ENCODE measurements at places on chromosomes 16 and 17. TPM values are rescaled to one million over a fixed set of nuclear protein-coding genes. Genes with fewer than 3 reads are reported as not detected.

The MT1M gene
- total RNA-seq, result 11.8 TPM

The SPATA32 gene
- not detected for total RNA-seq

The CSH2 gene
- total RNA-seq, result not detected

DNA sequence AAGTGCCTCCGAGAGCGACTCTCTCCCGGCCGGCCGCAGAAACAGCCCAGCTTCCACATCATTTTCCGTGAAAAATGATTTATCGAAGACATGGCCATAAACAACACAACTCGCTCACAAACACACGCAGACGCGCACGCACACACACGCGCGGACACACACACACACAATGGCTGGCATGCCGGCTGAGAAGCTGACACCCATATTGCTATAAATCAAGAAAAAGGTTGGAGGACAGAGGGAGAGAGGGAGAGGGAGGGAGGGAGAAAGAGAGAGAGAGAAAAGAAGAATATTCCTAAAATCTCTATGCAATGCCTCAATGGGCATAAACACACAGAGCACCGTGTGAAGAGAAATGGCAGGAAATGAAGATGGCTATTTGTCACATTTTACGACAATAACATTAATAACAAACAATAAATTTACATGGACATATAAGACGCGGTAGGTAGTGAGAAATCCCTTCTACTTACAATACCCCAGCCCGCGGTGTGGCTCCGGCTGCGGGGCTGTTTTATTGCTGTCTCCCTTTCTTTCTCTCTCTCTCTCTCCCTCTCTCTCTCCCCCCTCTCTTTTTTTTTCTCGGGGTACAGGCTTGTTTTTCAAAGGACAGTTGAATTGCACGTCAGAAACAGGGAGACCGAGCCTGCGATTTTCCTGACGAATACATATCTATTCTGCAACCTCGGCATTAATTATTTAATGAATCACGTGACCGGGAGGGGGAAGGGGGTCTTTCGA, 9.5 kb downstream of the HOXB4 start:
- H3K4me1 ChIP-seq, result no peaks in the 10 kb centered on the region
- no peak for DNase-seq
- no peak overlapping the region for H3K4me3 ChIP-seq
- H3K27ac ChIP-seq, result no peak overlapping the region
- H3K36me3 ChIP-seq, result no peaks in the 10 kb centered on the region

GRCh38 chr17:7987112-7987893, 15.1 kb upstream of the GUCY2D start:
- no peaks in the 10 kb centered on the region for H3K27me3 ChIP-seq
- no peak overlapping the region for H3K27ac ChIP-seq
- no peaks in the 10 kb centered on the region for H3K36me3 ChIP-seq
- H3K4me1 ChIP-seq, result no peaks in the 10 kb centered on the region

- peaks cover 3% of the 10 kb centered on the region for H3K36me3 ChIP-seq
- no peak overlapping the region for H3K27ac ChIP-seq
- H3K4me1 ChIP-seq, result no peaks in the 10 kb centered on the region
- no peak overlapping the region for H3K4me3 ChIP-seq
These were observed 113.3 kb downstream of the VPS53 start for GRCh38 chr17:601244-601925.

DNA sequence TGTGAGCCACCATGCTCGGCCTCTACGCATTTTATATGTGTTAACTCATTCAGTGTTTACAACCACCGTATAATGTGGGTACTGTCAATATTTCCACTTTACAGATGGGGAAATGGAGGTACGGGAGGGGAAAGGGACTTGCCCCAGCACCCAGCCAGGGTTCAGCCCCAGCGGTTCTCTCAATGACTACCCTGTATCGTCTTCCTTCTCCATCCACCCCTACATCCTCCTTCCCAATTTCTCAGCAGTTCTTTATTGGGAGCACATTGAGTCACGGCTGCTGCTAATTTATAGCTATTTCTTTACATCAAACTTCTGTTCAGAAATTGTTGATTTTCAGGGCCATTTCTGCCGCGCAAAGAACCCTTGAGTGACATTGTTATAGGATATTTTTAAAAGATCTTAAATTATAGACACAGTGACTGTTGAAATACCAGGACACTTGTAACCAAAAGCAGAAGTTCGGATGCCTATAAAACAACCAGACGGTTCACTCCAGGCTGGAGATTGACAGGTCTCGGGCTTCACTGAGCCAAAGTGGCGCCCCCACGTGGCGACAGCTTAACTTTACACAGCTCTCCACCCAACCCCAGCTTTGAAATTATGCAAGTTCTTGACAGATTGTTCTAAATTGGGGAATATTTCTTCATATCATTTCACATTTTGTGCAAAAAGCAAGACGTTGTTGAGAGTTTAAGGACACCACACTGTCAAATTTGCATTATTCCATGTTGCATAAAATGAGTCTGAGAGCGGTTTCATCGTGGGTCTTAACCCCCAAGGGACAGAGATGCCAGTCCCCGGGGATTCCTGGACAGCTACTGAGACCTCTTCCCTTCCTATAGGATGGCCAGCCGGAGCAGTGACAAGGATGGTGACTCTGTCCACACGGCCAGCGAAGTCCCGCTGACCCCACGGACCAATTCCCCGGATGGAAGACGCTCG, 11.8 kb downstream of the SYT17 start:
- no peaks in the 10 kb centered on the region for H3K36me3 ChIP-seq
- peak; percentile 85 for DNase-seq
- no peaks in the 10 kb centered on the region for H3K27me3 ChIP-seq
- no peaks in the 10 kb centered on the region for H3K4me1 ChIP-seq

DNA sequence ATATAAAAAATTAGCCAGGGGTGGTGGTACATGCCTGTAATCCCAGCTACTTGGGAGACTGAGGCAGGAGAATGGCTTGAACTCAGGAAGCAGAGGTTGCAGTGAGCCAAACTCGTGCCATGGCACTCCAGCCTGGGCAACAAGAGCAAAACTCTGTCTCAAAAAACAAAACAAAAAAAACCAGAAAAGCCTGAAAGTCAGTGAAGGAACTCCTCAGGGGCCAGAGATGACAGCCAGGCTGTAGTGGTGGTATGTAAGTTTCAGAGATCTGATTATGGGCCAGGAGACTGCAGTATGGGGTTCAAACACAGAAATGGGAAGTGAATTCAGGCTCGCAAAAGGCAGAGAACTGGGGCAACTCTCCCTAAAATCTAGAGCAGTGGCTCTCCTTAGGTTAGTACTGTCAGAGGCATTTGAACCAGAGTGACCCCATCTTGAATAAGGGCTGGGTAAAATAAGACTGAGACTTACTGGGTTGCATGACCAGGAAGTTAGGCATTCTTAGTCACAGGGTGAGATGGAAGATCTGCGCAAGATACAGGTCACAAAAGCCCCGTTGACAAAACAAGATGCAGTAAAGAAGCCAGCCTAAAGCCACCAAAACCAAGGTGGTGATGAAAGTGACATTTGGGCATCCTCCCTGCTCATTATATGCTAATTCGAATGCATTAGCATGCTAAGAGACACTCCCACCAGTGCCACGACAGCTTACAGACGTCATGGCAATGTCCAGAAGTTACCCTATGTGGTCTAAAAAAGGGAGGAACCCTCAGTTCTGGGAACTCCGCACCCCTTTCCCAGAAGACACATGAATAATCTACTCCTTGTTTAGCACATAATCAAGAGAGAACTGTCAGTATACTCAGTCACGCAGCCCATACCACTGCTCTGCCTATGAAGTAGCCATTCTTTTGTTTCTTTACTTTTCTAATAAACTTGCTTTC, 120.2 kb upstream of the XYLT1 start:
- no peak overlapping the region for H3K4me3 ChIP-seq
- no peaks in the 10 kb centered on the region for H3K36me3 ChIP-seq
- no peaks in the 10 kb centered on the region for H3K27me3 ChIP-seq
- DNase-seq, result no peak
- no peaks in the 10 kb centered on the region for H3K4me1 ChIP-seq

DNA sequence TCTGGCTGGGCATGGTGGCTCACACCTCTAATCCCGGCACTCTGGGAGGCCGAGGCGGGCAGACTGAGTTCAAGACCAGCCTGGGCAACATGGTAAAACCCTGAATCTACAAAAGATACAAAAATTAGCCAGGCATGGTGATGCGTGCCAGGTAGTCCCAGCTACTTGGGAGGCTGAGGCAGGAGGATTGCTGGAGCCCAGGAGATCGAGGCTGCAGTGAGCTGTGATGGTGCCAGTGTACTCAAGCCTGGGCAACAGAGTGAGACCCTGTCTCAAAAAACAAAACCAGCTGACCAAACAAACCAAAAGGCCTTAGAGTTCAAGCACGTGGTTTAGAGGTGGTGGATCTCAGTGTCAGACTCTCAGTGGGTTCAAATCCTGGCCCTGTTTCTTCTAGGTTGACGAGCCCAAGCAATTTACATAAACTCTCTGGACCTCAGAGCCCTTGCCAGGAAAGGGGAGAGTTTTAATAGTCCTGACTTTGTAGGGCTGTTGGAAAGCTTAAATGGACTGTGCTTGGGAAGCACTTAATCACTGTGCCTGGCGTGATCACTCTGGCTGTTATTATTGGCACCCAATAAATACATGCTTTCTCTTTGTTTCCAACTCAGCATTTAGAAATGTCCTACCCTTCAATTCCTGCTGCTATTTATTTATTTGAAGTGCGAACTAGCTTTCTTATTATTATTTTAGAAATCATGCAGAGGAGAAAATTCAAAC, 44.7 kb downstream of the ABCC1 start:
- H3K4me1 ChIP-seq, result no peaks in the 10 kb centered on the region
- H3K27me3 ChIP-seq, result no peaks in the 10 kb centered on the region
- DNase-seq, result no peak

- no peaks in the 10 kb centered on the region for H3K4me1 ChIP-seq
- H3K27me3 ChIP-seq, result no peaks in the 10 kb centered on the region
- no peak overlapping the region for H3K27ac ChIP-seq
- DNase-seq, result no peak
- no peaks in the 10 kb centered on the region for H3K36me3 ChIP-seq
- H3K4me3 ChIP-seq, result no peak overlapping the region
These were observed 61.6 kb downstream of the MRTFB start for GRCh38 chr16:14132696-14133048.

DNA sequence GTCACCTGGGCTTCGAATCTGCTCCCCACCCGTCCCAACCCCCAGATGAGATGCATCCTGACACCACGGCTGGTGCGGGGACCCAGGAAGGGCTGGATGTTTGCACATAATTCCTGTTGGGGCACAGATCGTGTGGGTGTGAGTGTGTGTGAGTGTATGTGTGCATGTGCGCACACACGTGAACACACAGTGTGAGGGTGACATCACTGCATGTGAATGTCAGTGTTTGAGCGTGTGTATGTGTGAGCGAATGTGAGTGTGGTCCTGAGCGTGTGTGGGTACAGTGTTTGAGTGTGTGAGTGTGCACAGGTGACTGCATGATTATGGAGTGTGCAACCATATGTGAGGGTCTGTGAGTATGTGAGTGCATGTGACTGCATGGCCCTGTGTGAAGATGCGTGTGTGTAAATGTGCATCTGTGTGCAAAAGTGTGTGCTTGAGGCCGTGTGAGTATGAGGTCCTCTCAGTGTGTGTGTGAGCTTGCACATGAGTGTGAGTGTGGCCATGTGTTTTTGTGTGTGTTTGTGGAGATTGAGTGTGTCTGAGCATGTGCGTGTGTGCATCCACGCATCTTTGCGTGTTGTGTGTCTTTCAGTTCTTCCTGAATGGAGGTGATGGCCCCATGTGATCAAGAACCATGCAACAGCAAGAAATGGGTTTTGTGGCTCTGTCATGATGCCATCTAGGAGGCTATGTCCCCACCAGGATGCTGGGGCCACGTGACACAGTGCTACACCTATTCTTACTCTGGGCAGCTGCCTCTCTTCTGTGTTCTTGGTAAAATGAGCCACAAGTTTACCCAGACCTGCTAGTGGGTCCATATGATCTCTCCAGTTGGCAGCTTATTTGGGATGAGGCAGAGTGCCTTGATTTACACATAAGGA, 70.5 kb upstream of the GCSH start:
- no peak overlapping the region for H3K4me3 ChIP-seq
- no peak for DNase-seq
- no peak overlapping the region for H3K27ac ChIP-seq
- no peaks in the 10 kb centered on the region for H3K27me3 ChIP-seq
- H3K36me3 ChIP-seq, result no peaks in the 10 kb centered on the region

- no peak overlapping the region for H3K4me3 ChIP-seq
- no peak overlapping the region for H3K27ac ChIP-seq
- no peaks in the 10 kb centered on the region for H3K36me3 ChIP-seq
- no peaks in the 10 kb centered on the region for H3K27me3 ChIP-seq
- H3K4me1 ChIP-seq, result no peaks in the 10 kb centered on the region
These were observed 470 bp downstream of the KRT23 start for GRCh38 chr17:40936976-40937375.

- H3K27ac ChIP-seq, result no peak overlapping the region
- no peaks in the 10 kb centered on the region for H3K27me3 ChIP-seq
- peak overlapping the region; percentile 52 for H3K4me3 ChIP-seq
- DNase-seq, result peak; percentile 80
These were observed 552 bp downstream of the C17orf58 start for GRCh38 chr17:67995570-67996263.

GRCh38 chr17:30550512-30551273, 73.5 kb downstream of the GOSR1 start:
- no peaks in the 10 kb centered on the region for H3K36me3 ChIP-seq
- H3K4me1 ChIP-seq, result no peaks in the 10 kb centered on the region
- DNase-seq, result no peak
- H3K27ac ChIP-seq, result no peak overlapping the region
- no peaks in the 10 kb centered on the region for H3K27me3 ChIP-seq

DNA sequence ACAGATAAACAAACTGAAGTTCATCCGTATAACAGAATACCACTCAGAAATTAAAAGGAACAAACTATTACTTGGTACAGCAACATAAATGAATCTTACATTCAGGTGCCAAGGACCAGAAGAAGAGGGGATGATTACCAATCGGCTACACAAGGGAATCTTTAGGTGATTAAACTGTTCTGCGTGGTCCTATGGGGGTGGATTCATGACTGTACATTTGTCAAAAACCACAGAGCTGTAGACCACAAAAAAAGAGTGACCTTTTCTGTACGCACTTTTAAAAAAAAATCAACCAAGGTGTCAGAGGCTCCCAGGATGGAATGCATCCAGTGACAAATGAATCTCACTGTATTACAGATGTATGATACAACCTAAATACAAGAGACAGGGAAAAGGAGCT, 110.8 kb downstream of the CDYL2 start:
- H3K4me1 ChIP-seq, result no peaks in the 10 kb centered on the region
- H3K27ac ChIP-seq, result no peak overlapping the region
- H3K27me3 ChIP-seq, result no peaks in the 10 kb centered on the region

Data from aorta (tissue), 5 donors.